ENCODE measurements at places on chromosomes 4 and X.

- DNase-seq: peak; percentile 66
Measured at GRCh38 chrX:1394731-1395501, 3.0 kb upstream of the SLC25A6 start.

DNA sequence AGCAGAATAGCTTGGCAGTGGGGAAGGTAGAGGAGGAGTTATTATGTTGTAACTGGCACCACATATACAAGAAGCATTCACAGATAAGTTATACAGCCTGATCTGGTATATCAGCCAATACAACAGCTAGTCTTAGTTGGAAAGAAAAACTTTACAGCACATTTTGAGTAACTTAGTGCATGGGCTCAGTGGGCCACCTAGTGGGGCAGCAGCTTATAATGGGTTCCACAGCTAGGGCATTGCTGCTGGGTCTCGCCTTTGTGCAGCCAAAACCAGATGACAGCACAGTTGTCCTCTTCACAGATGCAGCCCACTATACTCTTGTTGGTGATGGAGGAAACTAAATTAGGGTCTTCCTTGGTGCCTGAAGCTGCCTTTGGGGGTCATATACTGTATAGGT lies 448.1 kb upstream of the RASGEF1B start:
- DNase-seq: no peak

DNA sequence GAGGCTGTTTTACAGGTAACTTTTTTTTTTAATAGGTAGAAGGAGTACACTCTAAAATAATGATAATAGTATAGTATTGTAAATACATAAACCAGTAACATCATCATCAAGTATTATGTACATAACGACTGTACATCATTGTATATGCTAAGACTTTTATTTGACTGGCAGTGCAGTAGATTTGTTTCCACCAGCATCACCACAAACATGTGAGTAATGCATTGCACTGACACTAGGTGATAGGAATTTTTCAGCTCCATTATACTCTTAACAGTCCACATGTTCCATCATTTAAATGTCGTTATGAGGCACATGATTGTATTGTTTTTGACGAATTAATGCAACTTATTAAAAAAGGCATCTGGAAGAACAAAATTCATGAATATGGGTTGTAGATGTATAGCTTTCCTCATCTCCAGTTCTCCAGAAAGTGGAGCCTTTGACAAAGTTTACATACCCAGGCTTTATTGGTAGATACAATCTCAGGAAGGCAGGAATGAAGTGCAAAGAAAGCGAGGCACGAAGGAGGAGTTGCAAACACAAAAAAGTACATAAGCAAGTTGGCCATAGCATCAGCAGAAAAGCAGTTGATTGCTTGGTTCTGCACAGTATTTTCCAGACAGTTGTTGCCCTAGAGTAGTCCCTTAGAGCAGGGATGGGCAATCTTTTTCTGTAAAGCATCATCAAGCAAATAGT lies 336.9 kb upstream of the NR3C2 start:
- no peak for DNase-seq

GRCh38 chr4:38213083-38213805 lies 253.0 kb downstream of the PTTG2 start:
- DNase-seq: no peak

GRCh38 chr4:127355743-127356142 lies 277.0 kb upstream of the INTU start:
- DNase-seq: no peak

GRCh38 chr4:80980239-80980638 lies 50.3 kb upstream of the BMP3 start:
- no peak for DNase-seq

DNA sequence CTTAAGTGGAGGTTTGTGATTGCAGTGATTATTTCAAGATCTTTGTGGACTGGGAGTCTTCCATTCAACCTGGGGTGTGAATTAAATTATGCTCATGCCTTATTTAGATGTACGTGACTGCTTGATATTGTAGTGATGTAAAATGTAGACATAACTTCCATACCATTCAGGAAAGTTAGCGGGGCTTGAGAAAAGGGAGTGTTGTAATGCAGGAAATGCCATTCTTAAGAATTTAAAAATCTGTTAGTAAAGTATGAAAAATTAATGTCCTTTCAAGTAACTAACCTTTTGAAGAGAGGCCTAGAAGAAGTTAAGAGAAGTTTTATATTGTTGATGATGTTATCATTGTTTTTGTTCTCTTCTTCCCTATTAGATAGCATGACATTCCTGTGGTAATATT lies 318.2 kb downstream of the CCSER1 start:
- no peak for DNase-seq

DNA sequence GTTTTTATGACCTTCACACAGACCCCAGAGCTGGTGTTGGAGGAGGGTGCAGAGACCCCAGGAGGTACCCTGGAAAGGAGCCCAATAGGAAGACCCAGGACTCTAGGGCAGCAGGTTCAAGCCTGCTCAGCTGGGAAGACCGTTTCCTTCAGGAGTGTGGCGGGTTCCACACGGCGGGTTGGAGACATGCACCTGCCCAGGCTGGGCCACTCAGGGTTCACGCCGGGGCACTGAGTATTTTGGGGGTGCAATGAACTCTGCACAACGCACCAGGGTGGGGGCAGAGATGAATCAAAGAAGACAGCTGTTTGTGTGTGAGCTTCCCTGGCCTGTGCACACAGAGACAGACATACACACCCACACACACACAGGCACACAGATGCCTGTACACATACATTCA lies 52.5 kb upstream of the PPP2R3B start:
- peak; percentile 29 for DNase-seq

DNA sequence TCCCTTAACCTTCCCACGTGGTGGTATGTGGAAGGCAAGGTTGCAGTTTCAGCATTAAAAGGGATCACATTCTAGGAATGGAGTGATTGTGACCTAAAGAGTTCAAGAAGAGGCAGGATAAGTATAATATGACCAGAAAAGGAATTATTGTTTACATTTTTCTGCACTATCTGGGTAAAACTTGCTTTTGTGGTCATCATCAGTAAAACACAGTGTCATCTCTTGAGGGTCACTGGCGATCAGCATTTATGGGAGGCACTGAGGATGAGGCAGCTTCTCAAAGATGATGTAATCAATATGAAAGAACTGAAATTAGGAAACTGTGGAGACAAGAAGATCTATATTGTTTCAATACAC lies 88.7 kb downstream of the CFAP299 start:
- DNase-seq: no peak

- DNase-seq: no peak
Measured at GRCh38 chrX:42680666-42681065, 97.3 kb downstream of the PPP1R2C start.

DNA sequence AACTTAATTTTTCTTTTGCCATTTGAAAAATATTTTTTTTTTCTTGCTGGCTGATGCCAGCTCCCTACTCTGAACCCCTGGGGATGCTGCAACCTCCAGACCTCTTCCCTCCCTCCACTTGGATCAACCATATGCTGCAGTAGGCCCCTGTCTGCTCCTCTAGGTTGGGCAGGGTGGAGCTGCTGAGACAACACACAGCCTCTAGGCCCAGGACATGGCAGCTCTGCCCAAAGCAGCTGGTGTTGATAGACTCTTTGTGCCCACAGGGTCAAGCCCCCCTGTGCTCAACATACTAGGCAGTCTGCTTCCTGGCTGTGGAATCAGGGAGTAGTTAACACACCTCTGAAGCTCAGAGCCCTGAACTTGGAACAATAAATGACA lies 19.9 kb upstream of the CLNK start:
- no peak for DNase-seq

DNA sequence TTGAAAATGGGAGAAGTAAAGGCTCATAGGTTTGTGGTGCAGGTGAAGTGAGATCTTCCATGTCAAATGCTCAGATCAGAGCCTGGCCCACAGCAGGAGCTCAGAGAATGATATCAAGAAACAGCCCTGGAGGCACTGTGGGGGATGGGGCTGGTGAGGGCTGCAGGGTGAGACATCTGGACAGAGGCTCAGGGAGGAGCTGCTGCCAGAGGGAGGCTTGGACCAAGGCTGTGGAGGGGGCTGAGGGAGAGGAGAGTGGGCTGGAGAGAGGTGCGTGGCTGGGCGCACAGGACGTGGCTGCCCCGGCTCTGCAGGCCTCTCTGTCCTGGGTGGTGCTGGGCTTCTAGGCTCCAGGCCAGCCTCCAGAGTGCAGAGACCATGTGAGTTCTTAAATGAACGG lies 5.6 kb downstream of the SORCS2 start:
- DNase-seq: peak; percentile 62

DNA sequence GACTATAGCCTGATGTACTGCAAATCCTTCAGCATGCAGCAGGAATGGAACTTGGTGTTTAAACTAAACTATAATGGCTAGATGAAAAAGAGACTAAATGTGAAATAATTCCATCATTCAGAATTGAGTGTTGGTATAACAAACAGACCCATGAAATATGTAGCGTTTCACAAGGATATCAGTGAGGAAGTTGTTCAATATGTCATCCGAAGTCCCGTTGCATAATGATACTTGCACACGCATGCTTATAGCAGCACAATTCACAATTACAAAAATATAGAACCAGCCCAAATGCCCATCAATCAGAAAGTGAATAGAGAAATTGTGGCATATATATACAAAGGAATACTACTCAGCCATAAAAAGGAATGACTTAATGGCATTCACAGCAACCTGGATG lies 20.4 kb downstream of the MECP2 start:
- no peak for DNase-seq

Data from sigmoid colon (tissue), 7 donors.